ENCODE measurements at places on chromosomes 5 and 9. TPM values are rescaled to one million over a fixed set of nuclear protein-coding genes. Genes with fewer than 3 reads are reported as not detected.

Gene ESM1
- 1.1 TPM for total RNA-seq

GRCh38 chr5:124059200-124059599 lies 547.2 kb downstream of the CSNK1G3 start:
- DNase-seq: no peak

DNA sequence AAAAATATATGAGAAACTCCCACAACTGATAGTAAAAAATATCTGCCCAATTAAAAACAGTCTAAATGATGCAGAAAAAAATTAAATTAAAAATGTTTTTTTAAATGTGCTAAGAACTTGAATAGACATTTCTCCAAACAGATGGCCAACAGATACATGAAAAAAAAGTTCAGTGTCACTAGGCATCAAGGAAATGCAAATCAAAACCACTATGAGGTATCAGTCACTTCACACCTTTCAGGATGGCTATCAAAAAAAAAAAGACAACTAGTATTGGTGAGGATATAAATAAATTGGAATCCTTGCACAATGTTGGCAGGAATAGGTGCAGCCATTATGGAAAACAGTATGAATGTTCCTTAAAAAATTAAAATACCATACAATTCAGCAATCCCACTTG lies 16.6 kb downstream of the ZNF131 start:
- no peak for DNase-seq

- no peak for DNase-seq
These were observed 367.1 kb downstream of the CSNK1G3 start for GRCh38 chr5:123879071-123879470.

GRCh38 chr9:133932181-133932580 lies 59.9 kb downstream of the VAV2 start:
- peak; percentile 51 for DNase-seq

DNA sequence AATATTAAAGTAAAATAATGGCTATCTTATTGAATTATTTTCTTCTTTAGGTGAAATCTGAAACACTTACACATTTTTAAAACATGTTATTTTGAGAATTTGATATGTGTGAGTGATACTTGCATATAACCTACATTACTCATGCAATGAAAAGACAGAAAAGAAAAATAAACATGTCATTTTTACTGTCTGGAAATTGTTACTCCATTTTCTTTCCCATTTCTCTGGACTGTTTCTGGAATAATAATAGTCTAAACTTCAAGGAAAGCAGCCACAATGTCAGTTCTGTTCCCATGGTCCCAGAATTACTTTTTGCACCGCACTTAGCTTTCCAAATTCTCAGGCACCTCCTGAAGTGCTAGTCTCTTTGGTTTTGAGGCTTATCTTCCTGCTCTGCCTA lies 145.5 kb downstream of the PRR16 start:
- DNase-seq: peak; percentile 16

GRCh38 chr9:35226651-35227050 lies 64.8 kb downstream of the UNC13B start:
- no peak for DNase-seq

- DNase-seq: peak; percentile 91
These were observed 473.2 kb downstream of the ENC1 start for GRCh38 chr5:74167206-74167929.
